ENCODE measurements at places on chromosomes 6 and 20. TPM values are rescaled to one million over a fixed set of nuclear protein-coding genes. Genes with fewer than 3 reads are reported as not detected.
A peak's percentile ranks its signal among the peaks of the same experiment; 100 is the strongest.

The ACOT13 gene
- 33.5 TPM for polyA plus RNA-seq

The OPRM1 gene
- polyA plus RNA-seq = not detected

The LINC00237 gene
- not detected for polyA plus RNA-seq

- DNase-seq = no peak
Observed at GRCh38 chr20:31706607-31707257, 15.9 kb downstream of the BCL2L1 start.

DNA sequence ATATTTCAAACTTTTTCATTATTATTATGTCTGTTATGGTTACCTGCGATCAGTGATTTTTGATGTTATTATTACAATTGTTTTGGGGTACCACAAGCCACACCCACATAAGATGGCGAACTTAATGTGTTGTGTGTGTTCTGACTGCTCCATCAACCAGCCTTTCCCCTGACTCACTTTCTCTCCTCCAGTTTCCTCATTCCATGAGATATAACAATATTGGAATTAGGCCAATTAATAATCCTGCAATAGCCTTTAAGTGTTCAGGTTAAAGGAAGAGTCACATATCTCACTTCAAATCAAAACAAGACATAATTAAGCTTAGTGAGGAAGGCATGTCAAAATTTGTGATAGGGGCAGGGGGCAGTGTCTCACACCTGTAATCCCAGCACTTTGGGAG, 16.3 kb upstream of the POPDC3 start:
- DNase-seq = no peak

The ARG1 gene
- polyA plus RNA-seq = 0.87 TPM

DNA sequence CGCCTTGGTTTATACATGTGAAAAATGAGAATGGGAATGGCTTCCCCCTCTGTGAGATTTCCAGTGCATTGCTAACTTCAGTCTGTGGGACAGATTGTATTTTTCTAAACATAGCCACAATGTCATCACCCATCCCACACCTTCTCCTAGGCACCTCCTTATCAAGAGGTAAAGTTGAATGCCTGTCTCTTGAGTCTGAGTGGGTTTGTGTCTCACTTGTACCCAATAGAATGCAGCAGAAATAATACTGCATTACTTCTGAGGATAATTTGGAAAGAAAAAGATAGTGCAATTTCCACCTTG, 27.9 kb downstream of the RIN2 start:
- DNase-seq = no peak

The SIRPB1 gene
- 1.7 TPM for polyA plus RNA-seq

The GDAP1L1 gene
- polyA plus RNA-seq = 0.70 TPM

GRCh38 chr6:43269273-43270007, 26.2 kb downstream of the TTBK1 start:
- DNase-seq = no peak

The DEF6 gene
- 3.2 TPM for polyA plus RNA-seq

The TINAG gene
- 20.5 TPM for polyA plus RNA-seq

DNA sequence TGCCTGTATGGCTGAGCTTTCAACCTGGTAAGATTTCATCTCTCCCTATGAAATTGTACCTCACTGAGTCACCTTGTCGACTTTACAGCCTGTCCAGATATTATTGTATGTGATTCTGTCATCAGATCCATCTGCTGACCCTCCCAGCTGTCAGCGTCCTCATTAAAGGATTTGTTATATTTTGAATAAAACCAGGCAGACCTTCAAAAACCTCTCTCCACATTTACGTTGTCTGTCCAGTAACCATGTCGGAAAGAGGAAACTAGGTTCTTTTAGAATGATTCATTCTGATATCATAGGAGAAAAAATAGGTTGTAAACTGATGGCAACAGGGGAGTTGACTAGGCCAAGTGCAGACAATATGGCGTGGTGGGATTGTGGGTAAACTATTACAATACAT, 38.5 kb downstream of the TSPYL4 start:
- no peak for DNase-seq

The SLCO4A1 gene
- 1.8 TPM for polyA plus RNA-seq

The HNF4A gene
- 60.8 TPM for polyA plus RNA-seq

DNA sequence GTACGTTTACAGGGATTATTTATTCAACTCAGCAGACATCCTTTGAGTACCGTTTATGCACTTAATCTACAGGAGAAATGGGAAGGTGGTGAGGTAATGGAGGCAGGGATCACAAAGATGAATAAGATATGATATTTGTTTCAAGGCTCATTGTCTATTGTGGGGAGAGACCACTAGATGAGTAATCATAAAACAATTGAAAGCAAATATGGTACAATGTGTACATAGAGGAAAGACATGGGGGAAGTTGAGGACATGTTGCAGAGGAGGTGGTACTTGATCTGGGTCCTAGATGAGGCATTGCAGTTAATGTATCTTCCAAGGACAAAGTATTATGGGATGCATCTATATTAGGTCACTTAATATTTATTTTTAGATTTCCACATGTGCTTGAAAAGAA, 13.7 kb upstream of the CDC5L start:
- no peak for DNase-seq

DNA sequence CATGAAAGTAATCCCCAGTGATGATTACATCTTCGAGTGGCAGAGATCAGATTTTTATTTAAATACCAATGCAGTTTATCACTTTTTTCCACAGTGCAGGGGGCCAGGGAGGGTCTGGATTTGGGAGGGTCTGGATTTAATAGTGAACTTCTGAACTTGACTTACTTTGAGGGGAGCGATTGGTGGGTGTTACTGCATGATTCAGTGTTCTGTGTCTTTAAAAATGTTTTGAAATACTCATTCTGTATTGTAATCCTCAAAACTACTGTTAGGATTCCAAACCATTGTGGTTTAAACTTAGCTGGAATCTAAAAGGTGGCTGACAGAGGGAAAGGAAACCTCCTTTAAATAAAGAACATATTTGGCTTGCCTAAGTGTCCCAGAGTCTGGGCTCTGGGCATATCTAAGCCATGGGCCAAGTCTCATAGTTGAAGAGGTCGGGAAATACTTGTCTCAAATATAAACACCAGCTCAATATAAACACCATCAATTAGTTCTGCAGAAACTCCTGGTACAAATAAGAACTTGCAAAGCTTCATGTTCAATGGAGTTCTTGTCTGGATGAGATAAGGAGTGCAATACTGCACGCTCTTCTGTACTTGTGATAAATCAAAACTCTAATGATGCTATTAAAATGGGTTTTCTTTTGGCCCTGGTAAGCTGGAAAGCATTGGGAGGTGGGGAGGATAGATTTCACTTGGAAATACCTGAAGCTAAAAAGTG, 14.4 kb downstream of the JARID2 start:
- no peak for DNase-seq

The SLC13A3 gene
- polyA plus RNA-seq = 21.5 TPM

GRCh38 chr6:29553268-29554057, 6.1 kb downstream of the UBD start:
- peak; percentile 32 for DNase-seq

- DNase-seq = no peak
Observed at GRCh38 chr6:4101298-4101697, 22.4 kb upstream of the FAM217A start.

The MYBL2 gene
- 30.8 TPM for polyA plus RNA-seq

The PRRT1 gene
- 4.4 TPM for polyA plus RNA-seq

DNA sequence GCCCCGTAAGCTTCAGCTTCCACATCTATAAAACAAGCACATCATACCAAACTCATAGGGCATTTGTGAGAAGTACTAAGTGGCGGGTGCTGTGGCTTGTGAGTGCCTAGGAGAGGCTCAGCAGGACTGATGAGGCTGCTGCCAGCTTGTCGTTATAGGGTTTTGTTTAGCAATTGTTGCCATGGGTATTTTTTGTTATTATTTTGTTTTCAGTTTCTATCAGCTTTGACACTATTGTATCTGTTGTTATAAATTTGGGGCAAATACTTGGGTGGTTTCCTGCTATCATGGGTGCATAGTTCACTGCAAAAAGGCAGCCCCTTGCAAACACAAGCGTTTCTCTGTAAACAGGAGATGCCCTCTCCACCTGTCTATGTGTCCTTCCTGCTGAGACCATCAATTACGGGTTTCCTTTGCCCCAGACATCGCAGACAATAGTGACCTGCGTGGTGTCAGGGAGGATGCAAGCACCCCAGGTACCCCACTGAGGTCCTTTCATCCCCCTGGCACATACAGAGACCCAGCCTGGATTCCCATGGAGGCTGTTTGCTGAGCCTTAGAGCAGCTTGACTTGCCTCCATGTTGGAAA, 3.1 kb upstream of the CCDC167 start:
- no peak for DNase-seq

DNA sequence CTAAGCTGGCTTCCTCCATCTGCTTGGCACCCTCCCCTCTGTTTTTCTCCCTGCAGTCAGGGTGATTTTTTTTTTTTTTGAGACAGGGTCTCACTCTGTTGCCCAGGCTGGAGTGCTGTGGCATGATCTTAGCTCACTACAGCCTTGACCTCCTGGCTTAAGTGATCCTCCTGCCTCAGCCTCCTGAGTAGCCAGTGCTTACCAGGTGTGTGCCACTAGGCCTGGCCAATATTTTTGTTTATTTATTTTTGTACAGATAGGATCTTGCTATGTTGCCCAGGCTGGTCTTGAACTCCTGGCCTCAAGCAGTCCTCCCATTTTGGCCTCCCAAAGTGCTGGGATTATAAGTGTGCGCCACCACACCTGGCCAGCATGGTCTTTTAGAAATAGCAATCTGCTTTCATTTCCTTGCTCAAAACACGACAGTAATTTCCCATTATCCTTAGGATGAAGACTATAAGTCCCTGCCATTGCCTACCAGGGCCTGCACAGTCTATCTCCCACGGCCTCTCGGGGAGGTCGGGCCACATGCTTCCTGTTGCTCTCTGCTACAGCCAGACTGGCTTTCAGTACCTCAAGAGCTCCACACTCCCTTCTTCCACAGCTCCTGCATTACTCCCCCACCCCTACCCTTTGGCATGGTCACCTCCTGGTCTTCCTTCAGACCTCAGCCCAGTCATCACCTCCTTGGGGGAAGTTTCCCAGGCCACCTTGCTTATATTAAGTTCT, 11.1 kb upstream of the CD164 start:
- DNase-seq = no peak

DNA sequence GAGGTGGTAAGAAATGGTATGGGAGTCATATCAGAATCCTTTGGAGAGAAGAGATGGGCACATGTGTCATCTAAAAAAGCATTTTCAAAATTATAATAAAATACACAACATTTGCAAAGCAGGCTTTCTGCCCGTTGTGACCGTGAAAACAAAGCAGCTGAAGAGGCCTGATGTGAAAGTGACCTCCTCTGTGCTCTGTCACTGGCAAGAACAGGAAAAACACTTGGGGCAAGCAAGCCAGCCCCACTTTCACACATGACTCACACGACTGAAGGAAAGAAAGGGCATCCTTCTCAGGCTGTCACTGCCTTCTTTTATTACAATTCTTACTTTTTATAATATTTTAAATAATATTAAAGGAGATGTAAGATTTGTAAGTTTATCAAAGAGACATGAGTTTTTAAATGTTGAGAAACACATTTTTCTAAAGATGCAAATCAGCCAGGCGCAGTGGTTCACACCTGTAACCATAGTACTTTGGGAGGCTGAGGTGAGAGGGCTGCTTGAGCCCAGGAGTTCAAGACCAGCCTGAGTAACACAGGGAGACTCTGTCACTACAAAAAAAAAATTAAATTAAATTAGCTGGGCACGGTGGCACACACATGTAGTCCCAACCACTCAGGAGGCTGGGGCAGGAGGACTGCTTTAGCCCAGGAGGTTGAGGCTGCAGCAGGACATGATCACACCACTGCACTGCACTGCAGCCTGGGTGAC, 143.7 kb downstream of the BTBD9 start:
- no peak for DNase-seq

- DNase-seq = no peak
Observed at GRCh38 chr6:90397929-90398674, 101.5 kb upstream of the BACH2 start.

DNA sequence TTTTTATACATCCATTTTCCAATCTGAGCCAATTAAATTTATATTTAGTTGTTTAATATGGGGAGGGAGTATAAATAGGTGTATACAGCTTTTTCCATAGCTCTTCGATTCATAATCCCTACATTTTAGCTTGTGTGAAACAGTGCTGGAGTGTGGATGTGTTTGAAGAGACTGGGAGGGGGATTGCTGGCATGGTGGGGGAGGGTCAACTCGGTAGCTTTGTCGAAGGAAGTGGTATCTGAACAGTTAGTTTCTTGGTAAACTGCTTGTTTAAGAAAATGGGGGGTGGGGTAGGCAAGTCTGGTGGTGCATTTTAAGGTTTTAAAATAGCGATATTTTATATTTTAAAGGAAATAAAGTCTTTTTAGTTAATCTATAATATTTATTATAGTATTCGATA, 1.4 kb upstream of the LIN28B start:
- DNase-seq = no peak

GRCh38 chr20:41696428-41696827, 78.3 kb upstream of the CHD6 start:
- DNase-seq = no peak

DNA sequence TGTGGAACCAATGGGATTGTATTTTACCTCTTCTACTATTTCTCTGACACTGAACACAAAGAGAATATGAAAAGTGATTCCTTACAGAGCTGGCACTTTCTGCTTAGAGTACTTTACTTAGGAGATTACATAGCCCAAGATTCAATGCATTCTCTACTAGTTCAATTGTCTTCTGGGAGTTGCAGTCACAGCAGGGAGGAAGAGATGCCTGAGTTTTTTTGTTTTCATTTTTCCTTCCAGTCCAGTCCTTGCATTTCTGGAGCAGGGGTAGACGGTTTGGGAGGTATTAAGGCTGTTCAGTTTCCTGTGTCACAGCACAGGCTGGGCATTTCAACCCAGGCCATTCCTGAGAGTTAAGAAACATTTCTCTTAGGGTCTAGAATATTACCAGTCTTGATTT, 42.0 kb upstream of the SLC2A12 start:
- DNase-seq = no peak

- no peak for DNase-seq
Observed at GRCh38 chr6:119917186-119917585, 567.6 kb upstream of the MAN1A1 start.

The PKHD1 gene
- polyA plus RNA-seq = 14.1 TPM

The TREML2 gene
- 0.08 TPM for polyA plus RNA-seq

DNA sequence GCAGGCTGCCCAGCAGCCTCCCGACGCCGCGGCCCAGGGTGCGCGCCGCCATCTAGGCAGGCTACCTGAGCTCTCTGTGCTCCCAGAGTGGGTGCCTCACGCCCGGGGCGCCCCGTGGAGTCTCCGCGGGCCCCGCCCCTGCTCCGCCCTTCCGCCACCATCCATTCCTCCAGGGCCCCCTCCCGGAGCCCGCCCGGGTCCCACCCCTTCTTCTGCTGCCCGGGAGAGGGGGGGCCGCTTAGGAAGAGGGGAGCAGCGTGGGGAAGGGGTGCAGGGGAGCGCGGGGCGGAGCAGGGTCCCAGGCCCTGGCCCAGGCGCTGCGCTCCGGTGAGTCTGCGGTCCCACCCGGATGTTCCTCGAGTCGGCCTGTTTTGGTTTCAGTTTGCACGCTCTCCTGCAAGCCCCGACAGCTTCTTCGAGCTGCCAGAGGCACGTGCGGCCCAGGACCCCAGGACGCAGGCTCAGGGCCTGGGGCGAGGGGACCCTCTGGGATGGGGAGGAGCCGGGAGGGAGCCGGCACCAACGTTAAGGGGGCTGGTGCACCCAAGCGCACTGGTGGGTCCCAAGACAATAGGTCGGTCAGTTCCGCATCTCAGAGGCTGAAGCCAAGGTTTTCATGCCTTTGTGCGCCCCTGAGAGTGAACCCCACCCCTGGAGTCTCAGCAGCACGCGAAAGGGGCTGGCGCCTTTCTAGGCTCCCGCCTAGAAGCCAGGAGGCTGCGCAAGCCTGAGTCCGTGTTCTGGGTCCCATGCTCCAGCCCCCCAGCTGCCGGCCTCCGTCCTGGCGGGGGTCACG, at the start of gene ACSS1:
Gene ACSS1 (minus strand): TSS at position 89 of the 796 bp plus-strand sequence. CDS start 37 bp downstream, at position 52.
- no peak for DNase-seq

Measured in left renal cortex interstitium (tissue), 4 donors.